HS-27A (cell line): ENCODE measurements at places on chromosomes 7 and 10.

GRCh38 chr7:7805511-7806153 lies 87.2 kb upstream of the RPA3 start:
- DNase-seq, result no peak

DNA sequence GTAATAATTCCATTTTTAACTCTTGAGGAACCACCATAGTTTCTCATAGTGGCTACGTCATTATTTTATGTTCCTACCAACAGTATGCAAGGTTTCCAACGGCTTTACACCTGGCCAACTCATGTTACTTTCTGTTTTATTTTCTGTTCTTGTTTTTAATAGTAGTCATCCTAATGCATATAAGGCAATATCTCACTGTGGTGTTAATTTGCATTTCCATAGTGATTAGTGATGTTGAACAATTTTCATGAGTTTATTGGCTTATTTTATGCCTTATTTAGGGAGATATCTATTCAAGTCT lies 465.5 kb upstream of the KLF6 start:
- no peak for DNase-seq

GRCh38 chr10:42637142-42637541 lies 1.2 kb downstream of the ZNF33B start:
- DNase-seq, result no peak

DNA sequence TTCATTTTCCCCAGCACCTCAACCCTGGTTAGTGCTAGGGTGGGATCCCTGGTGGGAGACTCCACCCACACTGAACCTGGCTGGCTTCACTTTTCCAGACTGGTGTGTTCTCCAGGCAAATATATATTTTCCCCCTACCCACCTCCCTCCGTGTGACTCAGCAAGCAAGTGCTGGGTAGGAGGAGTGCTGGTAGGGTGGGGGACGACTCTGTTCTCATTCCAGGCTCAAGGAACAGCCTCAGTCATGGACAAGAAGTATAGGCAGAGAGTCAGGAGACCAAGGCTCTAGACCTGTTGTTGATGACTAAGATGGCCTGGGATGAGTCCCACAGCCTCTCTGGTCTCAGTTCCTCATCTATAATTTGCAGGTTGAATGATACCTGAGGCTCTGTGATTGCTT lies 328.1 kb downstream of the KCNMA1 start:
- DNase-seq, result no peak

DNA sequence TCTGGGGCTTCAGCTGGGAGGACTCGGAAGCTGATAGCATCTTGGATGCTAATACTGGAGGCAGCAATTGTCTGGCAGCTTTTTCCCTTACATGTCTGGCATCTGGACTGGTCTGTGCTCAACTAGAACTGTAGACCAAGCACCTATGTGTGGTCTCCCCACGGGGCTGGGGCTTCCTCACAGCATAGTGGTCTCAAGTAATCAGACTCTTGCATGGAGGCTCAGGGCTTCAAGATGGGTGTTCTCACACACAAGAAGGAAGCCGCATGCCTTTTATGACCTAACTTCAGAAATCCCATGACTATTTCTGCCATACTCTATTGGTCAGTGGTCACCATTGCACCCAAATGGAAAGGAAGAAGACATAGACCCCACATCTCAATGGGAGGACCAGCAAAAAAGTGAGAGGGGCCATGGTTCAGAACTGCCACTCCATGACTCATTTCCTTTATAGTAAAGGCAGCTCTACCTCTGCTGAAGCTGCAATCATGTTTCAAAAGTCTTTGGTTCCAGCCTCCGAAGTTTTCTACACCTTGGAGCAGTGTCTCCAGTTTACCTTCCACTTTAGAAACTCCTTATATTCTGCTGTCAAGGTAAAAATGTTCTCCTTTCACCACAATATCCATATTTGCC lies 14.7 kb downstream of the AOC1 start:
- no peak for DNase-seq

DNA sequence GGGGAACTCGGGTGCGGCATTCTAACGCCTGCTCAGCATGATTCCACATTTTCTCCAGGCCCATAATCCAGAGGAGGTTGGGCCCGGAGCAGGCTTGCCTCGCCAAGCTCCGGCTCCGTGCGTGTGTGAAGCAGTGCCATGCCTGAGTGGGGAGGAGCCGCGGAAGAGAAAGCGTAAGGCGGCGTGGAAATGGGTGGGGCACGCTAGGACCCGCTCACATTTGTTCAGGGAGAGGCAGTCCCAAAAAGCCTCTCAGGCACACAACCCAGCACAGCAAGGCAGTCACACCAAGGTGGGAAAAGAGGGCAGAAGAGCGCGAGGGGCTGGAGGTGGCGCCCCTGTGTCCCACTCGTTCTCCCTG lies 695 bp upstream of the VDAC2 start:
- DNase-seq, result no peak

DNA sequence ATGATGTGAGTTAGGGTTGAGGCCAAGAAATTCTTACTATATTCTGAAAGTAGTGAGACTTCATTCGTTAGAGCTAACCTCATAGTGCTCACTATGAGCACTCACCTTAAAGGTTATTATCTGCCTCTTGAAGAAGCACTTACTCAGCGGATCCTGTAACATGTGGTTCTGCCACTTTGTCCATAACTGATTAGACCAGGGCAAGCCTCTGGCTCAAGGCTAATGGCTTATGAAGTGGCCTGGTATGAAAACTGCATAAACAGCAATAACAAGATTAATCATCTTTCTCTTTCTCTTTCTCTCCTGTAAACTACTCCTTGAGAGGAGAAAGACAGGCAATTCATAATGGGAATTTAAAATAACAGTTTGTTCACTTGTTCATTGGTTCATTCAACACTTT lies 82.8 kb downstream of the MAPK8 start:
- DNase-seq, result no peak

- DNase-seq, result no peak
Measured at GRCh38 chr7:50349963-50350944, 45.7 kb downstream of the IKZF1 start.

- peak; percentile 31 for DNase-seq
Measured at GRCh38 chr10:10500937-10501336, 516.7 kb upstream of the CELF2 start.

DNA sequence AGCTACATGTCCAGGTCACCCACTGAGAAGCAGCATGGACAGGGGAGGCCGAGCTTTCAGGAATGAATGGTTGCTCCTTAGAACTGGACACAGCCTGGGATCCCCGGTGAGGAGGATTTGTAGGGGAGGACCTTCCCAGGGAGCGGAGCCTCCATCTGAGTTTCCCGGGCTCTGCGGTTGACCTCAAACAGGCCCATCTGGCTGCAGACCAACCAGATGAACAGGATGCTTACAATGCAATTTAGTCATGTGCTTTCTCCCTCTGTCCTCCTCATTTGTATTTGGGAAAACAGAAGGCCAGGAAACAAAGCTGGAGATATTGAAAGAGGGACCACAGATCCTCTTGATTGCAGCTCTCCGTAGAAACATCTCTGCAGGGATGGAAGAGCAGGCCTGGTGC lies 104.8 kb downstream of the EMX2 start:
- DNase-seq, result no peak

DNA sequence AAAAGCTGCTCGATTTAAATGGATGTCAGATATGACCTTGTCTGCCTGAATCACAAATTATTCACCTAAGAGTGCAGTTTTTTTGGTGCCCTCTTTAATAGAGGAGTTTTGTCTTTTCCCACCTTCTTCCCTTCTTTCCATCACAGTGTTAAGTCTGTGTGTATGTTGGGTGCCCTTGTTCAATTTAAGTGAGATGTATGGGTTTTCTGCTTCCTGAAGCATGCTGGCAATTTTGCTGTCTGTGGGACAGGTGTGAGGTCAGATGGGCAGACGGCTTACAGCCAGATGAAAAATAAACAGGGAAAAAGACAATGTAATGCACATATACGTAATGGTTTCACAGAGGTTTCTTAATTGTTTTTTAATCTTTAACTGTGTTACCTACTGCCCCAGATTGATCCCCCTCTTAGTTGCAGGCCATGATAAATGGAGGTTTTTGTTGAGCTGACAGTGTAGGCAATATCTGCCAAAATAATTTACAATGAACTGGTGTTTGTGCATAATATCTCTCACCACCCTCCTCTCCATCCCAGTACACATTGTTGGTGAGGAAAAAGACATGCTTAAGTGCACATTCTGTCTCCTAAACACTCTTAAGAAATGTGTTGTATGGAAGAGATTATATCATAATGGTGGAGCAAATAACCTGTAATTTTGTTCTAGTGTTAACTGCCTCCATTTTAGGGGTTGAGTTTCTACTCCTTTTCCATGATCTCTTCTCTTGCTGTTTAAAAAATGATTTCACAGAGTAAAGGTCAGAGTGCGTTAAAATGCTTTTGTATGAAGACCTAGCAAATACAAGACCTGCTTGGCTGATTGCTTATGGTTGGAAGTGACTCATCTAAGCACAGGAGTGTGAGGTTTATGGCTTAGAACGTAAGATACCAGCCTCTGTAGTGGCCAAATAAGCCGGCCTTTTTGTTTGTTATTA lies 123.9 kb downstream of the LRRC4 start:
- DNase-seq, result no peak

DNA sequence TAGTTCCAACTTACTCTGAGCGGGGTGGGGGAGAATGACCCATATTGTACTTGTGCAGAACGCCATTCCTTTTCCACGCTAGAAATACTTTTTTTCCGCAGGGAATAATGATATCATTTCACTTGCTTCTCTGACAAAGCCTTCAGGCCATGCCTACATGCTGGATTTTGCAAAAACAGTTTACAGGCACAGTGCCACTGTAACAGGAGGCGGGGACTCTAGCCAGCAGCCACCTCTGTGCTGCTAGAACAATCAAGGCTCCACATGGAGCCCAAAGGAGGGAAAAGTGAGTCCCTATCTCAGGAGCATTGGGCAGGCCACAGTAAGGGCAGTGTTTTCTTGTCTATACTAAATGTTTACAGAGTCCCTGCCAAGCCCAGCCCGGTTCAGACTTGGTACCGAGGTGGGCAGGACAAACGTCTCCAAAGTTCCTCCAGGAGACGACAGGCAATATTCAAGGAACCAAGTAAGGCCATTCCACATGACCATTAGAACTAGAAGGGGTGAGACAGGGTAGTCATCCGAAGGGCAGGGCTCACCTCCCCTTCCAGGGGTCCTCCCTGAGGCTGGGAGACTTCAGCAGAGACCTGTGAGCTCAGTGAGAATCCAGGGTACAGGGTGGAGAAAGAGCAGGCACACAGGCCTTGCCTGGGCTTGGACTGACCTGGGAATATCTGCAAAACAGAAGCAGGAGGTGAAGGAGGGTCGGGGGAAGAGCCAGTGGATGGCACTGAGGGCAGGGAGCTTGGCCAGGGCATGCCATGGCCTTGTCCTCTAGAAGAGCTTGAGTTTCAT lies 90.9 kb upstream of the NPS start:
- no peak for DNase-seq

- DNase-seq, result no peak
Measured at GRCh38 chr7:129626896-129627295, 15.4 kb downstream of the NRF1 start.

GRCh38 chr10:57952741-57953140 lies 315.0 kb downstream of the IPMK start:
- no peak for DNase-seq

GRCh38 chr7:95897557-95898251 lies 125.3 kb downstream of the DYNC1I1 start:
- no peak for DNase-seq

GRCh38 chr10:79089632-79090031 lies 20.9 kb downstream of the ZMIZ1 start:
- DNase-seq, result no peak

- no peak for DNase-seq
Measured at GRCh38 chr7:134654104-134654775, 7.6 kb downstream of the BPGM start.

- no peak for DNase-seq
Measured at GRCh38 chr10:84173501-84173929, at the start of gene GPR15LG. GPR15LG (plus strand) TSS chr10:84173801; CDS start chr10:84173852, 51 bp downstream.

DNA sequence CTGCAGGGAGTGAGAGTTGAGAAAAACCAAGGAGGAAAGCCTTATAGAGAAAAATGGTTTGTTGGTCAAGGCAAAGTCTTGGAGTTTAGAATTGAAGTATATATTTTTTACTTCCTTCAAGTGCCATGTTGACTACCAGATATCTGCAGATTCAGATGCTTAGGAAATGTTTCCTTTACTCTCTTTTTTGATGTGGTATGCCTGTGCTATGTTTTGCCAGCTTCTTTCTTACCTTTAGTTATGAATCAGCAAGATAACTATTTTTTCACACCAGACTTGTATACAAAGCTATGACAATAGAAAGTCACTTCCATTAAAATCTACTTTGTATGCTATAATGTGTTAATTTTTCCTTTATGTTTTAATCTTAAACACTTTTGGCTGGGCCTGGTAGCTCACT lies 3.6 kb downstream of the R3HCC1L start:
- no peak for DNase-seq
